ENCODE measurements at places on chromosomes 2 and 18.

GRCh38 chr2:86237172-86237571 is 37.9 kb downstream of the MRPL35 start:
- DNase-seq: no peak

DNA sequence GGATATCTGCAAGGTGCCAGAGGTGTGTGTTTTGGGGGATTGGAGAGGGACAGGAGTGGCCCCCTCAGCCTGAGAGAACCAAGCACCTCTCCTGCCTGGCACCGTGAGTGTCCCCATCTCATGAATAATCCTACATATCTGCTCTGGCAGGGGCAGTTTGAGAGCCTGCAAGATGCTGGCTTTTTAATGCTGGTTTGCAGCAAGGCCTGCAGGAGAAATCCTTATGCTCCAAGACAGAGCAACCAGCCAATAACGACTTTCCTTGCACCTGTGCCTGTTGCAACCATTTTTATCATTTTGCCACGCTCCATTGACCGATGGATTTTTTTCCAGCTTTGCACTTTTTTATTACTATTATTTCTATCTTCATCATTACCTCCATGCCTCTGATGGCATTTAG is 259.4 kb upstream of the SKOR2 start:
- no peak for DNase-seq

- no peak for DNase-seq
Observed at GRCh38 chr2:64943387-64944150, 45.6 kb upstream of the SLC1A4 start.

DNA sequence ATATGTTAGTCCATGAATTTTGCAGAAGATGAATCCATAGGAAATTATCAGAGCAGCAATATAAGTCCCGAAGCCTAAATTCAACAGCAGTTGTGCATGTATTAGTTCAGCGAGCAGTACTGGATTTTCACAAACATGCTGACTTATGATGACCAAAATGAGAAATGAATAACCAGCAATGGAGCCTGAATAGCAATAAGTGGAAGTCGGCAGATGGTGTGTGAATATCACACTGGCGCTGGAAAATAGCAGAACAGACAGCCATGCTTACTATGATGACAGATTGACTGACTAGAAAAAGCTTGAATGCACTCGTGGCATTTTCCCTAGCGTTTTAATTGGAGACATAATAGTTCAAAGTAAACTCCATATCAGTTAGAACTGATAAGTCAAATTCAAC is 1114.5 kb downstream of the DSC3 start:
- no peak for DNase-seq

GRCh38 chr2:215982465-215982875 is 30.9 kb downstream of the MREG start:
- no peak for DNase-seq

GRCh38 chr18:79574938-79575525 is 104.6 kb upstream of the CTDP1 start:
- no peak for DNase-seq

GRCh38 chr2:61141151-61141550 is 20.8 kb upstream of the C2orf74 start:
- DNase-seq: no peak

DNA sequence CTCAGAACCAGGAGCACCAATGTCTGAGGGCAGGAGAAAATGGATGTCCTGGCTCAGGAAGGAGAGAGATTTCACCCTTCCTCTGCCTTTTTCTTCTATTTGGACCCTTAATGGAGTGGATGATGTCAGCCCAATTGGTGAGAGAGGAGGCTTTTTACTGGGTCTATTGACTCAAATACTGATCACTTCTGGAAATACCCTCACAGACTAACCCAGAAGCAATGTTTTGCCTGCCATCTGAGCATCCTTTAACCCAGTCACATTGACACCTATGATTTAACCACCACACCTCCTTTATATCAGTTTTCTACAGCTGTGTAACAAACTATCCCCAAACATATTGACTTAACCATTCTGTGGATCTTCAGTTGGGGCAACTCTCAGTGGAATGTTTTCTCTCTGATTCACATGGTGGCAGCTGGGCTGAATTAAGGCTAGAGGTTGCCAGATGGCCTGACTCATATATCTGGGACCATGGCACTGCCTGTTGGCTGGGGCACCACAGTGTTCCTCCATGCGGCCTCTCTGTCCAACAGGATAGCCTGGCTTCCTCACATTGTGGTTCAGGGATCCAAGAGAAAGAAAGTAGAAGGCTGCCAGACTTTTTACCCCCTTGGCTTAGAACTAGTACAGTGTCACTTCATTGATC is 18.2 kb upstream of the MBOAT2 start:
- no peak for DNase-seq

GRCh38 chr2:37802211-37802752 is 122.8 kb upstream of the RMDN2 start:
- DNase-seq: no peak

- no peak for DNase-seq
Observed at GRCh38 chr2:25402477-25402876, 60.8 kb upstream of the DNMT3A start.

GRCh38 chr18:28357766-28358401 is 181.0 kb upstream of the CDH2 start:
- DNase-seq: no peak

Data from CD4-positive, alpha-beta T cell treated with Interleukin-21 for 1 hour (primary cell).